Activated B cell treated with CpG ODN at 0.5 μM for 24 hours (primary cell): ENCODE measurements at places on chromosomes 1 and 21. TPM values are rescaled to one million over a fixed set of nuclear protein-coding genes. Genes with fewer than 3 reads are reported as not detected.

DNA sequence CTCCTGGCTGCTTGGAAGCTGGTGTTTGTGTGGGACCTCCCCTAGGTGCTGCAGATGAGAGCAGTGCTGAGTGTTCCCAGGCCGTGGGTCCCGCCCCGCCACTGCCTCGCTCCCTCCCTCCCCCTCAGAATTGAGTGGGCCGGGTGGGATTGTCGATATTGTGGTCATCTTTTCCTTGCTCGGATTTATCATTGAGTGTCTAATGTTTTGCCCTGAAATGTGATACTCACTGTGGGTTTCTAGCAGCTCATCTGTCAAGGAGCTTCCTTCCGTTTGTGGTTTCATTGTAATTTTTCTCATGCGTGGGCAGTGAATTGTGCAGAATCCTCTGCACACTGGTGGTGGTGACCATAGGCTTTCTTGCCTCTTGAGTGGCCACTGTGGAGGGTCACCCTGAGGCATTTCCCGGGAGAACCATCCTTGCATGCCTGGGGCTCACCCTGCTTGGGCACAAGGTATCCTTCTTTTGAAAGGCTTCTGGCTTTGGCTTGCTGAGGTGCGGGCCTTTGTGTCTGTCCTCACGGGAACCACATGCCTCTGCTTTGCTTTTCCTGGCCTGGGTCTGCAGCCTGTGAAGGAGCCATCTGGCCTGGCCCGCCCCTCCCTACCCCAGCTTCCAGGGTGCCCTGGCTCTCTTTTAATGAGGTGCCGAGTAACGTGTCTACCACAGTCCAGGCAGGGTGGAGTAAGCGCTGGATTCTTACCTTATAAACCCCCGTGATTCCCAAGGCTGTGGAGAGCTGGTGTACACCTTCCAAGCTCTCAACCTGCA is 25.6 kb downstream of the SLX9 start:
- H3K27ac ChIP-seq = no peak overlapping the region
- H3K4me1 ChIP-seq = peaks cover 26% of the 10 kb centered on the region
- no peak for DNase-seq
- H3K27me3 ChIP-seq = no peaks in the 10 kb centered on the region

DNA sequence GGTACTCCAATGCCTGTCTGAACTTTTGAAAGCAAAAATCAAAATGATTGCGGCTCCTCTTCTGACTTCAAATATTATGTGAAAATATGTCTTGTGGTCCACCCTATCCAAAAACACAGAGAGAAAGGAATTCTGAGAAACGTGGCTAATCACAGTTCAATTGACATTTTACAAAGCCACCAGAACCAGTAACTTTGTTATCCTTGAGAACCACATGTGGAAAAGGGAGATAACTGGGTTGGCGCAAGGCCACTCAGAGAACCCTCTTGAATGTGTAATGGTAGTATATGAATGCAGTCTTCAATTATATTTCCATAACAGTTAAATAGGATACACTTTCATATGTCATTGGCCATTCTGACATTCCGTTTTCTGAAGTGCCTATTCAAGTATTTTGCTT is 1030.0 kb upstream of the TMPRSS15 start:
- no peak overlapping the region for H3K4me3 ChIP-seq
- no peak for DNase-seq
- no peaks in the 10 kb centered on the region for H3K27me3 ChIP-seq
- no peaks in the 10 kb centered on the region for H3K36me3 ChIP-seq

GRCh38 chr1:53332833-53333232 is 5.0 kb upstream of the LRP8 start:
- no peaks in the 10 kb centered on the region for H3K27me3 ChIP-seq
- H3K4me1 ChIP-seq = peaks cover 16% of the 10 kb centered on the region
- H3K36me3 ChIP-seq = no peaks in the 10 kb centered on the region
- DNase-seq = no peak

DNA sequence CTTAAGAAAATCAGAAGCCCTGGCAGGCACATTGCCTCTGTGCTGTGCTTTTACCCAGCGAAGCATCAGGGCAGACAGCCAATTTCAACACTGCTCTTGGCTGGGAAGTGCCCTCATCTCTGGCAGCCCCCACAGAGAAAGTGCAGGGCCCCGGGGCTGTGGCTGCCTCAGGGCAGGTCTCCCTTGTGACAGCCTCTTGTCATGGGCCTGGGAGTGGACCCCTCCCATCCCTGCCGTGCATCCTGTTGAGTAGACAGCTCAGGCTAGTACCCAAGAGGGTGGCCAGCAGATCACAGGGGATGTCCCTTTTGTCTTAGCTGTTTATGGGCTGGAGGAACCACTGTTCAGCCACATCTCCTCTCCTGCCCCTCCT is 23.3 kb downstream of the TTC34 start:
- H3K27ac ChIP-seq = no peak overlapping the region
- H3K4me3 ChIP-seq = no peak overlapping the region
- no peaks in the 10 kb centered on the region for H3K4me1 ChIP-seq
- H3K27me3 ChIP-seq = peaks cover 13% of the 10 kb centered on the region

GRCh38 chr21:44253832-44254710 is 7.6 kb downstream of the DNMT3L start:
- no peak overlapping the region for H3K27ac ChIP-seq
- H3K36me3 ChIP-seq = no peaks in the 10 kb centered on the region
- H3K4me3 ChIP-seq = no peak overlapping the region

DNA sequence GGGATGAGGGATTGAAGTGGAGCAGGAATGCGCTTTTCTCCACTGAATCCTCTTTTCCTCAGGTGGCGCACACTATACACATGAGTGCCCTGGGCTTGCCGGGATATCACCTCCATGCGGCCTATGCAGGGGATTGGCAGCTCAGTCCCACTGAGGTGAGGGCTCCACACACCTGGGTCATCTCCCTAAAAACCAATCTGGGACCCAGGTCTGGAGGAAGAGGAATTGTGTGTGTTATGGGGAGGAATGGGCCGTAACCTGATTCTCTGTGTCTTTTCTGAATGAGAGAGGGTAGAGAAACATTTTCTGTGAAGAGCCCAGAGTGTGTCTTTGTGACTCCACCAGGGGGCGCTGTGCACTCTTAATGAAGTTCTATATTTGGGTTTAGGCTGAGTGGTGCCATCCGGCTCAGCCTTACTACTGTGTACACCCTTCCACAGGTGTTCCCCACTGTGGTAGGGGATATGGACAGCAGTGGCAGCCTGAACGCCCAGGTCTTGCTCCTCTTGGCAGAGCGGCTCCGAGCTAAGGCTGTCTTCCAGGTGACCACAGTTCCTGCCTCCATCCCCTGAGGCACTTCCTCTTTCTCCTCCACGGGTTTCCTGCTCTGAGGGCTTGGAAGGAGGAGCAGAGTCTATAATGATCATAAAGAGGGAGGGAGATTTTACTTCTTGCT is 1.5 kb downstream of the TOMM40L start:
- peak overlapping the region; percentile 42 for H3K27ac ChIP-seq
- H3K4me3 ChIP-seq = peak overlapping the region; percentile 99
- H3K36me3 ChIP-seq = peaks cover 32% of the 10 kb centered on the region
- peaks cover 29% of the 10 kb centered on the region for H3K4me1 ChIP-seq
- peaks cover 15% of the 10 kb centered on the region for H3K27me3 ChIP-seq

DNA sequence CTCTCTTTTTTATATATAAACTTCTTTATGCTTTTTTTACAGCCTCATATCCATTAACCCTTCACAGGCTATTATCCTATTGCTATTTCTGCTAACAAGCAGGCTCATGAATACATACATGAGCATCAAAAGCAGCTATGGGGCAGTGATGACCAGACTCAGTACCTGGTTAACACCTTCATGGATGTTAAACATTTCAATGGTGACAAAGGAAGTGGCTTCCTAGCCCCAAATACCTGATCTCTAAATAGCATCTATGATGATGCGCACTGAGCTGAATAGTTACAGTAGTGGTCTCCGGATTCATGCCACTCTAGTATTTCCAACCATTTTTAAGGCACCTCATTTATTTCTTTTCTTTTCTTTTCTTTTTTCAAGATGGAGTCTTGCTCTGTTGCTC is 101.1 kb downstream of the TM2D1 start:
- H3K4me3 ChIP-seq = no peak overlapping the region
- peaks cover 11% of the 10 kb centered on the region for H3K27me3 ChIP-seq
- H3K36me3 ChIP-seq = no peaks in the 10 kb centered on the region

GRCh38 chr1:41776891-41777441 is 141.8 kb downstream of the HIVEP3 start:
- H3K27ac ChIP-seq = no peak overlapping the region
- no peak for DNase-seq
- no peaks in the 10 kb centered on the region for H3K4me1 ChIP-seq
- H3K27me3 ChIP-seq = no peaks in the 10 kb centered on the region

DNA sequence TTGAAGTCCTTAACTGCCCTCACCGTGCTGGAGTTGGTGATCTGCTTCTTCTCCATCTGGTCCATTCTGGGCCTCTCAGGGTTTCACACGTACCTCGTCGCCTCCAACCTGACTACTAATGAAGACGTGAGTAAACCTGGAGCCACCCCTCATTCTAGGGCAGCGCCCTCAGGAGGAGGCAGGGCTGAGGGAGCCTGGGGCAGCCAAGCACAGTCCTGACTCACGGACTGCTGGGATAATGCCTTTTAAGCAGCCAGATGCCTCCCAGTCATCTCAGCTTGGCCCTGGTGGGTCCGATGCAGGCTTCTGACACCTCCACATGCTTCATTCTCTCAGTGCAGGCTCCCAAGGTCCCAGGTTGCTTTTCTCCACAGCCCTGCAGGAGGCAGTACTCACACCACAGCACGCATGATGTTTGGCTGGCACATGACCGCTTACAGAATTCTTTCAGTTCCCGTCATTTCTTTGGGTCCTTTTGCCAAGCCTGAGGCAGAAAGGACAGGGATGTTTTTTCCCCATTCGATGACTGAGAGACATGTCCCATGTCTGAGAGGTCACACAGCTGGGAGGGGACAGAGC is 11.8 kb upstream of the SFN start:
- H3K27ac ChIP-seq = no peak overlapping the region
- no peak overlapping the region for H3K4me3 ChIP-seq
- no peak for DNase-seq
- no peaks in the 10 kb centered on the region for H3K27me3 ChIP-seq

DNA sequence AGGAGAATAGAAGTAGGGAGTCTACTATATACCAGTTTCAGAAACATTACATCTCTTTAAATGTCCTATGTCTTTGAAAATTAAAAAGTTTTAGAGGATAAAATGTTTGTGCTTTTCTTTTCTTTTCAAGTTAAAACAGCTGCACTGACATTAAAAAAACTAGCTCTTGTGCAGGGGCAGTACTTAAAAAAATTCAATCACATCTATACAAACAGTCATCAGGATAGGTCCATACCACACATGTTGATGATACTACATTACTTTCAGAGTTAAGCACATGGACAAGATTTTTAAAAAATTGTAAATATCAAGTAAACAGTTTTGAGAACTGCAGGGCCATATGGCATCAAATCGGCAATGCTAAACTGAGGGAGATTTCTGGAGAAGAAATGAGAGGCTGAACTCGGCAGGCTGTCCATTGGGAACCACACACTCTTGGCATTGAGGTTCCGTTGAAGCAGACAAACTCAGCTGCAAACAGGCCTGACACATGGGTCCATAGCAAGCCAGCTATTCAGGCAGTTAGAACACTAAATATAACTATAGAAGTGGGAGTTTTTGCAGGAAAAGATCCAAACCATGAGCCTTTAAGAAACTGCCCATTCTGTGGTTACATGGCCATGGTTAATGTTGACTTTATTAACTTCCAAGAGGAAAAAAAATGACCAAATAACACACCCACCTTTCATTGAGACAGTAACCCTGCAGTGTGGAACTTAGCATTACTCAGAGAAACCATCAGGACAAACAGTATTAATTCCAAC is 84.5 kb upstream of the BCL10 start:
- no peak overlapping the region for H3K27ac ChIP-seq
- no peak for DNase-seq
- no peaks in the 10 kb centered on the region for H3K36me3 ChIP-seq
- no peaks in the 10 kb centered on the region for H3K4me1 ChIP-seq
- no peaks in the 10 kb centered on the region for H3K27me3 ChIP-seq

GRCh38 chr1:12196641-12197482 is 30.1 kb downstream of the TNFRSF1B start:
- no peak for DNase-seq
- H3K36me3 ChIP-seq = peaks cover 63% of the 10 kb centered on the region
- peaks cover 65% of the 10 kb centered on the region for H3K4me1 ChIP-seq
- no peaks in the 10 kb centered on the region for H3K27me3 ChIP-seq

- no peaks in the 10 kb centered on the region for H3K4me1 ChIP-seq
- H3K27me3 ChIP-seq = no peaks in the 10 kb centered on the region
- DNase-seq = no peak
- H3K27ac ChIP-seq = no peak overlapping the region
- peaks cover 14% of the 10 kb centered on the region for H3K36me3 ChIP-seq
These were observed 155.1 kb downstream of the COP1 start for GRCh38 chr1:176051902-176052518.

GRCh38 chr1:30919025-30919881 is 10.7 kb upstream of the SDC3 start:
- no peaks in the 10 kb centered on the region for H3K4me1 ChIP-seq
- no peak for DNase-seq
- H3K36me3 ChIP-seq = no peaks in the 10 kb centered on the region
- H3K27me3 ChIP-seq = peaks cover 14% of the 10 kb centered on the region
- no peak overlapping the region for H3K27ac ChIP-seq

DNA sequence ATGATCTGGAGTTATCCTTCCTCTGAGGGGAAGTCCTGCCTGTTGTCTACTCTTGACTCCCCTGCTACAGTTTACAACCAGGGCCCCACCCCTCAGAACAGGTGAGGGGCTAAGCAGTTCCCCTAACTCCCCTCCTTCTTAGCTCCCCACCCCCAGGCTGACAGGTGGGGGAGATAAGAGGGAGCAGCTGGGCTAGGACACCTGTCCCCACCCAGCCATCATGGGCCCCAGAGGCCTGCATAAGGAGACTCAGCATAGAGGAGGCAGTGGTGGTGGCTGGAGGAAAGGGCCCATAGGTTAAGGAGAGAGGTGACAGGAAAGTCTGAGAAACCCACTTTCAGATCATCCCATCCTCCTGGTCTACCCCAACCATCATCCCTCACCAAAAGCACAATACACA is 6.8 kb downstream of the MEF2D start:
- no peak for DNase-seq
- no peaks in the 10 kb centered on the region for H3K27me3 ChIP-seq
- H3K4me1 ChIP-seq = peaks cover 99% of the 10 kb centered on the region
- H3K36me3 ChIP-seq = peaks cover 47% of the 10 kb centered on the region
- H3K27ac ChIP-seq = peak overlapping the region; percentile 97
- peak overlapping the region; percentile 66 for H3K4me3 ChIP-seq

DNA sequence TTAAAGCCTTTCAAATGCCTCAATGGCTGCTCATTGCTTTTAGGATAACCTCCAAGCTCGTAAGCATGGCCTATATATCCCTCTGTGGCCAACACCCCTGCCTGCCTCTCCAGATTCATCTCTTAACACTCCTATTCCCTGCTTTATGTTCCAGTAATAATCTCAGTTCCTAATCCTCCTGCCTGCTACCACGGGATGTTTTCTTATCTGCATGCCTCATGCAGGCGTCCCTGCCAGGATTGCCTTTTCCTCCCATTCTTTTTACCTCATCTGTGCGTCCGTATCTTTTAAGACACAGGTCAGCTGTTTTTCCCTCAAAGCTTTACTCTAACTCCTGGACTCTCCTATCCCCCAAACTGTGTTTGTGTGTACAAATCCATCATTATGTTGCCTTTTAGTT is 36.1 kb downstream of the ZBTB40 start:
- H3K27ac ChIP-seq = no peak overlapping the region
- H3K4me1 ChIP-seq = peaks cover 3% of the 10 kb centered on the region

Gene OR2L13
- total RNA-seq = not detected in 2 replicates

Gene SRM
- 106 and 119 TPM in 2 replicates for total RNA-seq

Gene C1QB
- not detected in 2 replicates for total RNA-seq

Gene CFAP74
- total RNA-seq = not detected in 2 replicates

Gene NEGR1
- not detected in 2 replicates for total RNA-seq

Gene CHIA
- total RNA-seq = not detected in 2 replicates

Gene RER1
- total RNA-seq = 102 and 105 TPM in 2 replicates

Gene CLCA4
- total RNA-seq = not detected in 2 replicates

Gene FAM72C
- total RNA-seq = 0.27 and 0.49 TPM in 2 replicates

Gene C1orf105
- not detected in 2 replicates for total RNA-seq

Gene MROH9
- total RNA-seq = not detected in 2 replicates
